CD4-positive, alpha-beta T cell treated with Interleukin-17A for 1 hour (primary cell): ENCODE measurements at places on chromosomes 4 and X.

DNA sequence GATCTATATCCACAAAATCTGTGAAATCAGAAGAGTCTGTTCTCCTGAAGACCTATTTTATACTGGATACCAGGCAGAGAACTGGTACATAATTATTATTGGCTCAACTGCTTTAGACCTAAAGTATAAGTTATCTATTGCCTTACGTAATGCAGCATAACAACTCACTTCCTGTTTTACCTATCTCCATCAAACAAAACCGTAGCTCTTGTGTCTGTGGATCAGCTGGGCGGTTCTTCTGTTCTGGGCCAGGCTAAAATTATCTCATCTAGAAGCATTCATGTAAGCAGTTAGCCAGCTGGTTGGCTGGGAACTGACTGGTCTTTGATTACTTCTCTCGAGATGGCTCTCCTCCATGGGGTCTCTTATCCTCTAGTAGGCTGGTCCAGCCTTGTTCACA lies 57.8 kb downstream of the PPP1R2C start:
- no peak for DNase-seq

GRCh38 chr4:48169636-48170035 lies 35.6 kb upstream of the TXK start:
- no peak for DNase-seq

- no peak for DNase-seq
Measured at GRCh38 chrX:2614911-2615310, 76.2 kb upstream of the CD99 start.

DNA sequence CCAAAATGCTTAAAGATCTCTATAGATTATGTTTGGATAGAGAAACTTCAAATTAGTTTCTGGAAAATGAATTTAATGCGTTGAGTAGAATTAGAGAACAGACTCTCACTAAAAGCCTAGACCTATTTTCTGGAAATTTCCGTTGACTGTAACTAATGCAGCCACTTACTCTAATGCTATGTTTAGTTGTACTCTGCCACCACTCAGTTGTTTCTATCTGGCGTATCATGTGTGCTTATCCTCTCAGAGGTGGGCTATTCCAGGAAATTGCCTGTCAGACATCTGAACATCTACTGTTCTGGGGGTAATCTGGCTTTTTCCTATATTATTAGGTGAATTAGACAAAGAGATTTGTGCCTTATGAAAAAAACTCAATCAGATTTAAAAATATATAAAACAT lies 347.1 kb upstream of the FSTL5 start:
- DNase-seq, result no peak

DNA sequence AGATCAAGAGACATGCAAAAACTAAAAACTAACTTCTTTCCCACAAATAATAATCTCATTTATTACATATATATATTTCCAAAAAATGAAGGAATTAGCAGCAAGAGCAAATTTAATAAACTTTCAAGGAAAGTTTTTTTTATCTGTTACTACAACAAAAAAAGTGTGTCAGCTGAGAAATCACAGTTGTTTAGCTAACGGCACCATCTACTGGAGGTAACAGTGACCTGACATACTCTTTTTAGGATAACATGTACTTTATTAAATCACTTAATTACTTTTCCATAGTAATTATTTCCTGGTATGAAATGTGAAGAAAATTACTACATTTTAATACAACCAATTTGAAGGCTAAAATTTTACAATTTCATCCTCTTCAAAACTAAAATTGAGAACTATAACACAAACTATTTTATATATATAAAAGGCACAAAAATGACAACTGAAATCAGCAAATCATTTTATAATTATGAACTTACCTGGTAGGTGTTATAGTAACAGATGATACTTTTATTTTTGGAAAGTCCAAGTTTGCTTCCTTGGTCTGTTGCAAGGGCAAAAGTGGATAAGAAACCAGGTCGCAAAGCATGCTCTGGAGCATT lies 9.1 kb downstream of the LAMTOR3 start:
- peak; percentile 69 for DNase-seq

DNA sequence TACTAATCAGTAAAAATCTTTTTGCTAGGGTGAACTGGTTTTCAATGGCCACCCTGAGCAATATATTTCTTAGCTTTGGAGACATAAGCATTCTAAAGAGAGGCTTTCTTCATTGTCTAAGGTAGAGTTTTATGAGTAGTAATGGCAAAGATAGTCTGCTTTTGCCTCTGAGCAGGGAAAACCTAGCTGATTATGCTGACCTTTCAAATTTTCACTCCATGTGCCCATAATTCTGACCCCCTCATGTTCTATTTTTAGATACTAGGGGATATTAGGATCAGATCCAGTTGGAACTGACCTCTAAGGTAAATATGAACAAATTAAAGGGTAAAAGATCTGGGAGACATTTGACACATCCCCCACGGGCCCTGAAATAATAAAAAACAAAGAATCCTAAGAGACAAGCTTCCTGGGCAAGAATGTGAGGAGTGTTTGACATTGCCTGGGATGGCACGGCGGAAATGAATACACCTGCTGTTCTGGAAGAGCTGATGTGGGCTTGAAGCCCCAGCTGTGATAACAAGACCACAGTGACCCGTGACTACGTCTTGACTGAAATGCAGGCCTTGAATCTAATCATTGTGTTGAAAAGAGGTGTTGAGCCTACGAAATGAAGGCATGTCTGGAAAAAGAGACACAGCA lies 392.1 kb upstream of the FRG1 start:
- no peak for DNase-seq
